ENCODE measurements at places on chromosomes 3 and 15.

- DNase-seq: no peak
Measured at GRCh38 chr3:55796533-55796932, 309.4 kb upstream of the WNT5A start.

- DNase-seq: peak; percentile 88
Measured at GRCh38 chr3:12916159-12916558, 74.8 kb upstream of the RPL32 start.

DNA sequence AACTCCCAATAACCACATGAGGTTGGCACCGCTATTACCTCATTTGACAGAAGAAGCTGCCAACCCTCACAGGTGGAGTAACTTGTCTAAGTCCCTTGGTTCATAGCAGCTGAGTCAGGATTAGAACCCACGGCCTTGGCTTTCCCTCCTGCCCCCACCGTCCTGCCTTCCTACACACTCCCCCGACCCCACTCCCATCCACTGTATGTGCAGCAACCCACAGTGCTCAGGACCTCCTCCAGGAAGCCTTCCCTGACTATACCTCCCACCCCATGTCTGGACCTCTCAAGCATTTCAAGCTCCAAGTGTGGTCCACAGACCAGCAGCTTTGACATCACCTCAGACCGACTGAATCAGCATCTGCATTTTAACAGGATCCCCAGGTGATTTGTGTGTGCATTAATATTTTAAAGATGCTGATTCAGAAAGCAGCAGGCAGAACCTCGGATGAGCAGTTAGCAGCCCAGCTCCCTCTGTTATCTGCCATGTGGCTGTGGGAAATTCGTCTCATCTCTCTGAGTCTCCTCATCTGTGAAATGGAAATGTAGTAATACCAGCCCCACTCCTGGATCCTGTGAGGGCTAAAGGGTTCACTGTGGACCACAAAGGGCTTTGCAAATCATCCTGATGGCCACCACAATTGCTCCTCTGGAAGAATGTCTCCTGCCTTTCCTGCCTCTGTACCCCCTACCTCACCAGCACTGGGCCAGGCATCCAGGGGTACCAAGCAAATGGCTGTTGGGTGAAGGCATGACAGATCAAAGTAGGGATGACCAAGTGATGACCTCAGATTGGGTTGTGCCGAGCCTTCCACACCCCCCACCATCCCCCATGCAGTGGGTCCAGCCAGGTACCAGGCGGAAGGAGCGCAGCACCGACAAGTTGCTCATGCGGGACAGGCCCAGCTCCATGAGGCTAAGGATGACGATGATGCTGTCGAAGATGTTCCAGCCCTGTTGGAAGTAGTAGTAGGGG, 62.7 kb downstream of the SCN5A start:
- DNase-seq: no peak

- DNase-seq: no peak
Measured at GRCh38 chr3:155807823-155808222, 1.7 kb upstream of the C3orf33 start.

GRCh38 chr15:39427705-39428104, 153.2 kb upstream of the THBS1 start:
- DNase-seq: peak; percentile 78

DNA sequence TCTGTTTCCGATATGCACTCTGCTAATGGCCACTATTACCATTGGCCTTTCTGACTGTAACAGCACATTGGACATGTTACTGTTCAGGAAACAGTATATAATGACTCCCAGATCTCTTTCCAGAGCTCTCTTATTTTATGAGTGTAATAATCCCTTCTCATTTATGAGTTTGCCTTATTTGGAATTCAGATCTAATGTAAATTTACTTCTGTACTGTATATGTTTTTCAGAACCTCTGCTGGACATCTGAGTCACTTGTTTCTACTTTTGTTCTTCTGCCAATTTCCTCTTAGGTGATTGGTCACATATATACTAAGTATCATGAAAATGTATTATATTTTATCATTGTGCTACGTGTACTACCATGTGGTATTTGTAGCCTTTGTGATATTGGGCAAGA, 30.5 kb downstream of the RSRC1 start:
- no peak for DNase-seq

DNA sequence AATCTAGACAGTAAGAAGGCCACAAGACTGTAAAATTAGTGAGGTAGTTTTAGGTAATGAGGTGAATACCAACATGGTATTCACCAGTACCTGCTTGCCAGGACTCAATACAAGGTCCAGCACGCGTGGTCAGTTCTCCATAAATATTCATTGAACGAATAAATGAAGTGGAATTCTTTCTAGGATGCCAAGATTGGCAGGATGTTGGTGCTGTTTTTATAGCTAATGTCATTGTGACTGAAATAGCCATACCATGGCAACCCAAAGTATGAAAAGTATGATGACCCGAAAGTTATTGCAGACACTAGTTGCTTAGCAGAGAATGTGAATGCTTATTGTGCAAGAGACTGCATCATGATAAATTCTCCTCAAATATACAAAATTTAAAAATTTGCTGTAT, 307.2 kb downstream of the KCNH8 start:
- no peak for DNase-seq

DNA sequence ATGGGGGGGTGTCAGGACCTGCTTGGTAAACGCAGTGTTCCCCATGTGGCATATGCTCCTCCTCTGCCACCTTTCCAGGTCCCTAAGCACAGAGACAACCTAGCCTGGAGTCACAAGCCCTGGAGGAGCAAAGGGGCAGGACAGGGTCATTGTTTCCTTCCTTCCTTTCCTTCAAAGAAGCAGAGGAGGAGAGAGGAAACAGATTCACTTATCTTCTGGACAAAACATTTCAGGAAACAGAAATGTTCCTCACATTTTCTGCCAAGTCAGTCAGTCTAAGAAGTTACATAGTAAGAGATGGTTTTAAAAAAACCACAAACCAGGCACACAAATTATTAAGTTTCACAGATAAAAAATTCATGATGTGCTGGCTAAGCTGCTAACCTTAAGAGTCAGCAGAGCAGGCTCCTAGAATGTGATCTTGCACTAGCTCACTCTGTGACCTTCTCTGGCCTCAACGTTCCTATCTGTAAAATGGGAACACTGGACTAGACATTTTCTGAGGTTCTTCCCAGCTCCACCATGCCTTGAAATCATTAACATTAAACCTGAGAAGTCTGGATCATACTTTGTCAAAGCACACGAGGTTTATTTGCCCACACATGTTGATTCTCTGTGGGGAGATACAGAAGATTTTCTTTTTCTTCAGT, 47.9 kb downstream of the ATP13A5 start:
- DNase-seq: no peak

GRCh38 chr15:63028442-63029110, 14.0 kb upstream of the TPM1 start:
- DNase-seq: no peak

DNA sequence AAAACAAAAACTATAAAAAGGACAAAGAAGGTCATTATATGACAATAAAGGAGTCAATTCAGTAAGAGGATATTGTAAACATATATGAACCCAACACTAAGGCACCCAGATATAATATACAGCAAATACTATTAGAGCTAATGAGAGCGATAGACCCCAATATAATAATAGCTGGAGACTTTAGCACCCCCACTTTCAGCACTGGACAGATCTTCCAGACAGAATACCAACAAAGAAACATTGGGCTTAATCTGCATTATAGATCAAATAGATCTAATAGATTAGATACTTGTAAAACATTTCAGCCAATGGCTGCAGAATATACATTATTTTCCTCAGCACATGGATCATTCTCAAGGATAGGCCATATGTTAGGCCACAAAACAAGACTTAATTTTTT, 53.4 kb downstream of the NUDT16 start:
- no peak for DNase-seq
